ENCODE measurements at places on chromosomes 2 and 18.

DNA sequence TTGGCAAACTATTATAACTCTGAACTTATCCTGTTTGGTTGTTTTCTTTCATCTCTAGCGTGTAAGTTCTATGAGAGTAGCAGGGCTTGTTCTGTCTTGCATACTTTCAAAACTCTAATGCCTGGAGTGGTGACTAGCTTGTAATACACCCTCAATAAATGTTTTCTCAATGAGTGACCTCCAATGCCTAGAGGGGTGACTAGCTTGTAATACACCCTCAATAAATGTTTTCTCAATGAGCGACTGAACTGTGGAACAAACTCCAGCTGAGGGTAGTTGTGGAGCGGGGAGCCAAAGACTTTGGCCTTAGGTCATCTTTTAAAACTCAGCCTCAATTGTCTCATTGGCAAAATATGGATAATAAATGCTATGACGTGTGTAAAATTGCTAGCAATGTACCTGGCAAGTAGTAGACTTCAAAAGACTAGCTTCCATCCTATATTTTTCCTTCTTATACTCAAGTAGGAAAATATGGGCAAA is 1.8 kb downstream of the GPD2 start:
- DNase-seq = no peak

GRCh38 chr2:12399240-12399639 is 317.5 kb upstream of the TRIB2 start:
- DNase-seq = no peak

DNA sequence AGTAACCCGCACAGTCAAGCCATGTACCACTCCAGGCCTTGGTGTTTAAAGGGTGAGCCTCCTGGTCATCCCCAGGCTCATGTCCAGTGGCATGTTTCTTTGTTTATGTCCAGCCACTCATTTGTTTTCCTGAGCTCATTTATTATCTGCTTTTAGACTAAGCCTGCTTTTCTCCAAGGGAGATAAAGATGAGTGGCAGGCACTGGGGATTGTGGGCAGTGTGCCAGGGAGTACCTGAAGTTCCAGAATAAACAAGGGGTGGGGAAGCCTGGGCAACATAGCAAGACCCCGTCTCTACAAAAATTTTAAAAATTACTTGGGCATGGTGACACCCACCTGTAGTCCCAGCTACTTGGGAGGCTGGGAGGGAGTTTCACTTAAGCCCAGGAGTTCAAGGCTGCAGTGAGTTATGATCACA is 1.9 kb downstream of the ANXA4 start:
- DNase-seq = no peak

GRCh38 chr2:42092084-42092996 is 44.5 kb downstream of the PKDCC start:
- peak; percentile 49 for DNase-seq

DNA sequence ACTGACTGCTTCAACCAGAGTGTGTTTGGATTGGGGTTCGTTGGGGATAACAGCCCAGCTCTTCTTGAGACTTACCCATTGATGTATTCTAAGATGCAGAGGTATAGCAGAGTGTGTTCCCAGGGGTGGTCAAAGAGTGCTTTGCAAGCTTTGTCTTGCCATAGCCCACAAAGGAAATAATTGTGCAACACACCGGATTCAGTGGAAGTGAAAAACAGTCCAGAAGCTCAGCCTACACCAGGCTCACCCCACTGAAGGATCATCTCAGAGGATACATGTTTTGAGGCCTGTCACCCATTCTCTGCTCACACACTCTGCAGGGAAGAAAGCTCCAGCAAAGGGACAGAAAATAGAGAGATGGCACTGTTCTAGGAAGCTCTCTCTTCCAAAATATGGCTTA is 9.6 kb downstream of the CACNB4 start:
- no peak for DNase-seq

DNA sequence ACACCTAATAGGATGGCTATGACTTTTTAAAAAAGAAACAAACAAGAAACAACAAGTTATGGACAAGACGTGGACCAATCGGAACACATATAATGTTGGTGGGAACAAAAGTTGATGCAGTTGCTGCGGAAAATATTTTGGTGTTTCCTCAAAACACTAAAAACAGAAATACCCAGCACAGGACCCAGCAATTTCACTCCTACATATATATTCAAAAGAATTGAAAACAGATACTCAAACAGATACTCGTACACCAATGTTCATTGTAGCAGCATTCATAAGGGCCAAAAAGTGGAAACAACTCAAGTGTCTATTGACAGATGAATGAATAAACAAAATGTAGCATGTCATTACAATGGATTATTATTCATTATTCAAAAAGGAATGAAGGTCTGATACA is 12.1 kb downstream of the CCDC141 start:
- DNase-seq = no peak

All from transverse colon (tissue), 4 donors.